Spinal cord (tissue), 10 donors: ENCODE measurements at places on chromosomes 6 and 20. TPM values are rescaled to one million over a fixed set of nuclear protein-coding genes. Genes with fewer than 3 reads are reported as not detected.

The SNAP25 gene
- total RNA-seq, result 370 TPM

The GDAP1L1 gene
- 24.5 TPM for total RNA-seq

The NKX2-2 gene
- total RNA-seq, result 3.0 TPM

The MYT1 gene
- total RNA-seq, result 7.0 TPM

The LY6G6C gene
- total RNA-seq, result 0.17 TPM
